ENCODE measurements at places on chromosomes 1 and 21.

DNA sequence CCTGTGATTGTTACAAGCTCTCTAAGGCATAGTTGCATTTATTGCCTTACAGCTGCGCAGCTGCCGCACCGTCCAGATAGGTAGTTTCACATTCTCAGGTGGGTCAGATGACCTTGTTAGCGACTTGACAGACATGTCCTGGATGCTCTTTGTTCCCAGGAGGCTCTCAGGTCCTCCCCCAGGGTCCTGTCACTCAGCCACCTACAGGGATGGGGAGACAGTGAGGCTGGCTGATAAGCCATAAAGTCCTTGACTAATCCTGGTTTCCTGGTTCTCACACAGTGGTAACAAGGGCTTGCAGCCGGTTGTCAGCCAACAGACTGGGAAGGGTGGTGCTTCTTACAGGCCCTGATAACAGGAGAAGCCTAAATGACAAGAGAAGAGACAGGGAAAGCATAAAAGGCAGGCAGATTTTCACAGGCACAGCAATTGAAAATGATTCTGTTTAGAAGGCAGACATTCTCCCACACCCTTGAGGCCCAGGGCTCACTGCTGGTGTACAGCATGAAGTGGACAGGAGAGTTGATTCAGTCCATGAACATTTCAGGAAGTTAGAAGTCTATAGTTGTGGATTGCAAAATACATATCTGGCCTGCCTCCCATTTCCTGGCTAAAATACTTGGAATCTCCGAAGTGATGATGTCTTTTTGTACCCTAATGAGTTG, 2.9 kb downstream of the ARF1 start:
- no peak for DNase-seq

DNA sequence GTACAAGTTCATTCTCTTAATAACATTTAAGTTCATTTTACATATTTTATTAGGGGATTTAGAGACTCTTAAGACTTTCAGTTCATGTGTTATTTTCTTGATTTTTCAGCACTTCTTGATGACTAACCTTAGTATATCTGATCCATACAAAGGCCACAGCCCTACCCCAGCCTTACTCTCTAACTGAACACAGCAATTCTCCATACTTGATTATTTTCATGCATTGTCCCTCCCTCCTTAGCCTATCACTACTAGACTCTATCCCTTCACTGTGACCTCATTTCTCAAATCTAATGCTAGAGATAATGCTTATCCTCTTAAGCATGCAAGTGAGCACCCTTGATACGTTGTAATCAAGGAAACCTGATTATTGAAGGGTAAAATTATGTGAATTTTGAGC, 15.2 kb downstream of the PRKAA2 start:
- no peak for DNase-seq

GRCh38 chr1:244319283-244320132, 132.2 kb downstream of the ADSS2 start:
- peak; percentile 61 for DNase-seq

DNA sequence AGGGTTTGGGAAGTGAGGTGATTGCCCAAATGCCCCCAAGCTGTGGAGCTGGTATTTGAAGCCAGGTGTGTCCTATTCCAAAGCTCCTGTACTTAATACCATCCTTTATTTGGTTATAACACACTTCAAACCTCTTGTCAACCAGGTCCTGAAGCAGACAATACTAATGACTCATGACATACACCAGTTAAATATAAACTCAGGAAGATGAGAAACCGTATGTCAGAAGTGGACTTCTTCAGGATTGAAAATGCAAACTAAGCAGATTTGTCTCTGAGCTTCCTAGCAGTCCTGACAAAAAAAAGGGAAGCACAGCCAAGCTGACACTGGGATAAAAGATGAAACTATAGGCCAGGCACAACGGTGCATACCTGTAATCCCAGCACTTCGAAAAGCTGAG, 70.6 kb downstream of the ALPL start:
- no peak for DNase-seq

DNA sequence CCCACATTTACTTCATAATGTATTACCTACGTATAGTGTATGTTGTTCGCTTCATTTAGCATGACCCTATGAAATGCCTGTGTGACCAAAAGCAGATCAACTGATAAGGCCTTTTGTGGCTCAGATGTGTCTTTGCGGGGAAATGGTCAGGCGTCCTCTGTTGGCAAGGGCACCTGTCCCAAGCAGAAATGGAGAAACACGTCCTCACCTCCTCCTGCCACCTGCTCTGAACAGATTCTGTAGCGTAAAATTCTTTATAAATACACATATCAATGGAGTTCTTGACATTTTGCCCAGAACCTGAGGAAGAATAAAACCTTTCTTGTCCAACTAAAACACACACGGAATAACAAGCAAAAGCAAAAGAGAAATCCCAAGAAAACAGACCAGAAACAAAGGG, 417.9 kb downstream of the KIF26B start:
- DNase-seq, result no peak

- no peak for DNase-seq
Measured at GRCh38 chr1:177355575-177355974, 184.8 kb downstream of the BRINP2 start.

- no peak for DNase-seq
Measured at GRCh38 chr1:64186138-64186897, 17.1 kb upstream of the UBE2U start.

GRCh38 chr1:44483089-44483874, 78.2 kb downstream of the RNF220 start:
- DNase-seq, result no peak

- no peak for DNase-seq
Measured at GRCh38 chr1:178639326-178639725, 85.7 kb upstream of the RALGPS2 start.

GRCh38 chr1:115013792-115014191, 15.8 kb upstream of the TSHB start:
- DNase-seq, result no peak

DNA sequence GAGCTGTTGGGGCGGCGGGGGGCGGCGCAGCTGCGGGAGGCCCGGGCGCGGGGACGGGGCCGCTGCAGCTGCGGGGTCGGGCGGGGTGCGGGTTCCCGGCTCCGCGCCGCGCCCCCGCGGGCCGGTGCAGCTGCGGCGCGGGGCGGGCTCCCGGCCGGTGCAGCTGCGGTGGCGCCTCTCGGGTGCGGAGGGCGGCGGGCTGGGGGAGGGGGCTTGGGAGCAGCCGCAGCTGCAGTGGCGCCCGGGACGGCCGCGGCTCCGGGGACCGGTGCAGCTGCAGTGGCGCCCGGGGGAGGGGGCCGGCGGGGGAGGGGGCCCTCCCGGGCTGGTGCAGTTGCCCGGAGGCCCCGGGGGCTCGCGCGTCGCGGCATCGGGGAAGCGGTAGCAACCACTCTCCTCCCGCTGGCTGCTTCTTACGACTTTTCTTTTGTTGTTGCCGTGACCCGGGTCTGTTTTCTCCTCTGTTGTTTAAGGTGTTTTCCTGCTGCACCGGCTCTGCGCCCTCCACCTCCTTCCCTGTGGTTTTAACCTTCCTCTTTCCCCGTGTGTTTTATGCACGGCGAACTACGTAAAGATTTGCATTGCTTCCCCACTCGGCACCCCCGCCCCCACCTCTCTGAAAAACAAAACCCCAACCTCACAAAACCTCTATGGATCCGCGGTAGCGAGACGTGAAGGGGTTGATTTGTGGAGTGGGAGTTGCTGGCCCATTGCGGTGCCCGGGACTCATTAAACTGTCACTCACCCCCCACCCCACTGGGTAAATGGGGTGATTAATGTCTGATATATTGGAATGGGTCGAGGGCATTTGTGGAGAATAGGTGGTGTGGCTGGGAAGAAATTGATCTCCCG, 1.7 kb upstream of the ZBTB18 start:
- DNase-seq, result peak; percentile 43

- no peak for DNase-seq
Measured at GRCh38 chr1:236877661-236878060, 82.6 kb downstream of the MTR start.

DNA sequence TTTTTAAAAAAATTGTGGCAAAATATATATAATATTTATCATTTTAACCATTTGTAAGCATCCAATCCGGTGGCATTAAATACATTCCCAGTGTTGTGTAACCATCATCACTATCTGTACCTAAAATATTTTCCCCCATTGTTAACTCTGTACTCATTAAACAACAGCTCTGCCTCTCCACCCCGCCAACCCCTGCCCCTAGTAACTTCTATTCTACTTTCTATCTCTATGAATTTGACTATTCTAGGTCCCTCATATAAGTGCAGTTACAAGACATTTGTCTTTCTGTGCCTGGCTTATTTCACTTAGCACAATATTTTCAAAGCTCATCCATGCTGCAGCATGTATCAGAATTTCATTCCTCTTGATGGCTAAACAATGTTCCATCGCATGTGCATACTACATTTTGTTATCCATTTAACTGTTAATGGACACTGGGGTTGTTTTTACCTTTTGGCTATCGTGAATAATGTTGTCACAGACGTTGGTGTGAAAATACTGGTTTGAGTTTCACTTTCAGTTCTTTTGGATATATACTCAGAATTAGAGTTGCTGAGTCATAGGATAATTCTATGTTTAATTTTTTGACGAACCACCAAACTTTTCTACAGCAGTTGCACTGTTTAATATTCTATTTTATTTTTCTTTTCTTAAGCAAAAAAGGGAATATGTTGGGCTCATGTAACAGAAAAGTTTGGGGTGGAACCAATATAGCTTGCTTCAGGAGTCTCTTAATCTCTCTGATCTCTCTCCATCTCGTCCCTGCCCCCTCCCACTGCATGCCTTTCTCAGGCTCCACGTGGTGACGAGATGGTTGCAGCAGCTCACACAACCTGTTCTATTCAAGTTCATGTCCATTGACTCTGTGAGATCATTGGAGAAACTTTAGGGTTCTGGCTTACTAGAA, 25.2 kb upstream of the RCAN1 start:
- peak; percentile 62 for DNase-seq

DNA sequence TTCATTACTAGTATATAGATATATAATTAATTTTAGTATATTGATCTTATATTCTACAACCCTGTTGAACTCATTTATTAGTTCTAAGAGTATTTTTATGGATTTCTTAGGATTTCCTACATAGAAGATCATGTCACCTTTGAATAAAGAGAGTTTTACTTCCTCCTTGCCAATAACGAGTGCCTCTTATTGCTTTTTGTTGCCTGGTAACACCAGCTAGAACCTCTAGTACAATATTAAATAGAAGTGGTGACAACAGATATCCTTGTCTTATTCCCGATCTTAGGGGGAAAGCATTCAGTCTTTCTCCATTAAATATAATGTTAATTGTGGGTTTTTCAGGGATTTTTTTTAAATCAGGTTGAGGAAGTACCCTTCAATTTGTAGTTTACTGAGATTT, 40.8 kb downstream of the WNT2B start:
- no peak for DNase-seq

DNA sequence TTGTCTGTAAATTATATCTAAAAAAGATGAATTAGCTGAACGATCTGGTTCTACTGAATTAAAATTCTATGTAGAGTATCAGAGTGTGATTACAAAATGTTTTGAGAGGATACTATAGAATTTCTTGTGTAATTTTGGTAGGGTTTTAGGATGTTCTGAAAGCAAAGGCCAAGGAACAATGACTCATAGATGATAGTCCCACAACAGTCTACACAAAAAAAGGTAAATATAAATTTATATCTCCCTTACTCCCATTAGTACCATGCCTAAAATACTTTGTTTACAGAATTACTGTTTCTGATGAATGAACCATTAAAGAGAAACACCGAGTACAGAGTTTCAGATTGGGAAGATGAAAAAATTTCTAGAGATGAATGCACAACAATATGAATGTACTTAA, 9.5 kb downstream of the EDEM3 start:
- DNase-seq, result no peak

DNA sequence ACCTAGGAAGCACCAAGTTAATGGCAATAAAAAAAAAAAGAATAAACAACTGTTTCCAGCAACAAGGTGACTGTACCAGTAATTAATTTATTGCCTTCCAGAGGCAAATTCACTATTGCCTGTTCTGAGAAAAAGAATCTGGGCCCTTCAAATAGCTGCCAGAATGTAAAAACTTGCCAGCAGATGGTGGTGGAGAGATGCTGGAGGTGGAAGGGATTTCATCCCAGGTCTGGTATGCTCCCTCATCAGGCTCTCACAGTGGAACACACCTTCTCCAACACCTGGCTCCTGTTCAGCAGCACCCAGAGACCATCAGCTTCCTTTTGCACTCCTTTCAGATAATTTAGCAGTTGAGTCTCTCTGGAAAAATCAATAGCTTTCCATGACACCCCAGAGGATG, 792.9 kb upstream of the ADAMTS5 start:
- no peak for DNase-seq

DNA sequence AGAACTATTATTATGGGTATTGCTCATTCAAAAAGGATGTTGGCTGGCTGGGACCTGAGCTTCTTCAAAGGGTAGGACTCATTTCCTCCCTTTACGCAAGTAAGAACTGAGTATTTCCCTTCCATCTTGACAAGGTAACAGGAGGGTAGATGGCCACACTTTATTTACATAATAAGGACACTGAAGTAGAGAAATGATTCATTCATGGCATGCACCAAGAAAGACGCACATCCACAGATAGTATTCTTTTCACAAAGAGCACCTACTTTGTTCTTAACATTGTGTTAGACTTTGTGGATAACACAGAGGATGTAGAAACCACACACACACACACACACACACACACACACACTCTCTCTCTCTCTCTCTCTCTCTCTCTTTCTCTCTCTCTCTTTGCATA, 82.9 kb downstream of the FAM78B start:
- peak; percentile 30 for DNase-seq

DNA sequence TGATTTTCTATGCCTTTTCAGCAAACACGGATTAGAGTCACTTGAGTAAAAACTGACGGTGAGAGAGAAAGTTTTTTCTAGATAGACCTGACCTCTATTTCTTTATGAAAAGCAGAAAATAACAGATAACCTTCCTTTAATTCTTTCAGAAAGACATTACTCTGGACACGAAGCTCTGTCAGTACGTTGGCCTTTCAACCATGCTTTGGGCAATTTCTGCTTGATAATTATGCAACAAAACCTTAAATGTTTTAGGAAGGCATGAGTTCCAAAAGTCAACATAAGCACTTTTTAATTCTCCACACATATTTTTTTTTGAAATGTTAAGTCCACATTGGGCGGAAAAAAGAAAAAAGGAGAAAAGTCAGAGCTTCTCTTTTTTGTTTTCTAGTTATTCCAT, 137.8 kb downstream of the AKT3 start:
- no peak for DNase-seq

DNA sequence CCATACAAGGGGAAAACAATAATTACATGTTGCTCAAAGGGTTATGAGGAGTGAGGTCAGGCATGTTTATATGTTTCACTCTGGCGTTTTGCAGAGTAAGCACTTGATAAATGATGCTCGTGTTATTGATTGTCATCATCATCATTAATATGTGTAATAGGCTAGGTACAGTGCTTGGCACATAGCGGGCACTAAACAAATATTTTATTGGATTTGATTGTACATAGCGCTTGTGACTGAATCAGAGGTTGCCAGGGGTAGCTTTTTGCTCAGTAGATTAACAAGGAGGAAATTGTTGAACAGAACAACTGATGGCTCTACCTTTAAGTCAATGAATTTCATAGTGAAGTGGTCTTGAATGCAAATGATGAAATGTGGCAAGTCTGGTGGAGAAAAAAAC, 91.7 kb downstream of the ROR1 start:
- no peak for DNase-seq

- no peak for DNase-seq
Measured at GRCh38 chr1:113388017-113388620, 2.2 kb upstream of the MAGI3 start.
